ENCODE measurements at places on chromosomes 6 and 20. TPM values are rescaled to one million over a fixed set of nuclear protein-coding genes. Genes with fewer than 3 reads are reported as not detected.

GRCh38 chr6:44439270-44440045 is 52.0 kb downstream of the CDC5L start:
- no peak for DNase-seq

DNA sequence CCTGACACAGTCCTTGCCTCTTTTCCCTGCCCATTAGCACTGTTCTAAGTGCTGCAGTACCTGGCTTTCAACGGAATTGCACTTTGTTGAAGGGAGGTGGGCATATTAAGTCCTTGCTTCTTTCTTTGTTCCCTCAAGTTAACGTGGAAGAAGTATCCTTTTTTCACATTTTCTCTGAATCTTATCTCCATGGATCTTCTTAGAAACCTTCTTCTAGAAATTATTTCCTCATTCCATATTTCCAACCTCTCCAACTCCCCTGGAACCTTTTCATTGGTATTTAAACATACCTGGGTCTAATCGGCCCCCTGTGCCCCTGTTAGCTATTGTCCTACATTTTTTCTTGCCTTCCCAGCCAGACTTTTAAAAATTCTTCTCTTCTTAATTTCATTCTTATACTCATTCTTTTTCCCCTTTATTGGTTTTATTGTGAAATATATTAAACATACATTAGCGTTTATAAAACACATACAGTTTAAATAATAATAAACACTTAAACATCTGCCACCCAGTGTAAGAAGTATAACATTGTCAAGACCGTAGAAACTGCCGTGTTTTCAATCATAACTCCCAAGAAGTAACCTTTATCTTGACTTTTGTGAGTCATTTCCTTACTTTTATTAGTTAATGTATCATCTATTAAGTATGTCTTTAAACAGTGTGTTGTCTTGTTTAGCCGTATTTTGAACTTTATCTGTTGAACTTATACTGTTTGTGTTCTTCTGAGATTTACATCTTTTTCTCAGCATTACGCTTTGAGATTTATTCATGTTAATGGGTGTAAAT is 118.2 kb downstream of the CDKAL1 start:
- no peak for DNase-seq

- no peak for DNase-seq
These were observed 167.5 kb downstream of the ZFAND3 start for GRCh38 chr6:37987018-37987417.

- no peak for DNase-seq
These were observed 114.1 kb downstream of the SCAF8 start for GRCh38 chr6:154847318-154847717.

GRCh38 chr6:146578054-146578453 is 20.7 kb upstream of the ADGB start:
- no peak for DNase-seq

- DNase-seq, result peak; percentile 76
These were observed 15.9 kb upstream of the PCK1 start for GRCh38 chr20:57544838-57545564.

DNA sequence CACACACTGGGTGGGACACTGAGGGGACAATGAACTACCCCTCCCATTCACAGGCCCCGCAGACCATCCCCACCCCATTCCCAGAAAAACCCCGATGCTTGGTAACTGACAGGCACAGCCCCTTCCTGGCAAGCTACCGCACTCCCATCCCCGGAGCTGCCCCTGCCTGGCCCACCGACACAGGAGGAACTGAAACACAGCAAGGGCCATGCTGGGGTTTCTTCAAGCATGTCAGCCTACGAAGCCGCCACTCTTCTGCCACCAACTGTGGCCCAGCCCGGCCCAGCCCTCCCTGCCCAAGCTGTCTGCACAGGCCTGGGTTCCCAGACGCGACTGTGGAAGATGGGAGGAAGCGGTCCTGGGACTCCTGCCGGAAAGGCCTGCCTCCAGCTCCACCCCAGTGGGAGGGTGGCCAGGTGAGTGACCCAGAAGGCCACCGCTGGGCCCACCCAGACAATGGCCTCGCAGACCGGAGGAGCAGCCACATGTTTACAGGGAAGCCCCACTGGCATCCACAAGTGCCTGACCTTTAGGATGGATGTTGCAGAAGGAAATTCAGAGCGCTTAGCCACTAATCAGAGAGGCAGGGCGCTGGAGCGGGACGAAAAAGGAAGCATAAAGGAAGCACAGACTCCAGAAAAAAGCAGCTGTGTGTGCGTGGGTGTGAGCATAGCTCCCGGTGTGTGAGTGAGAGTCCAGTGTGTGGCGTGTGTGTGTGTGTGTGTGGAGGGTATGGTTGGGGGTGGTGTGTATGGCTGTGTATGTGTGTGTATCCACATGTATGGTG is 91.6 kb downstream of the PRND start:
- peak; percentile 50 for DNase-seq

GRCh38 chr6:158016571-158017383 is 35.1 kb downstream of the SYNJ2 start:
- DNase-seq, result no peak

DNA sequence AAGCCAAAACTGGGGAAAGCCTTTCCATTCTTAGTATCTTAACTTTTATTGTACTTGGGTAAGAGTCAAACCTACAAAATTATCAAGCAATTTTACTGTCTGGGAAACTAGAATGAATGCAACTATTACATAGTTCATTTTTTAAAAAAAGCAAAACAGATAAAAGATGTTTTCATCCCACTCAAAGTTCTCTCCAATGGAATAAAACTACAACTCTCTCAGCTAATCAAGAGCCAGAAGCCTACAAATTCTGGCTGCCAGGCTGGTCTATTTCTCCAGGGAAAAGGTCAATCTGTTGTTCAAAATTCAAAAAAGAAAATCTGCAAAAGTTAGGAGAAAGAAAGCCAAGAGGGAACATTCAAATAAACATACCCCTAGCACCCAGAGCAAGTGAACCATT is 56.2 kb downstream of the COL12A1 start:
- DNase-seq, result no peak

- no peak for DNase-seq
These were observed 4.0 kb upstream of the NNAT start for GRCh38 chr20:37516811-37517750.

DNA sequence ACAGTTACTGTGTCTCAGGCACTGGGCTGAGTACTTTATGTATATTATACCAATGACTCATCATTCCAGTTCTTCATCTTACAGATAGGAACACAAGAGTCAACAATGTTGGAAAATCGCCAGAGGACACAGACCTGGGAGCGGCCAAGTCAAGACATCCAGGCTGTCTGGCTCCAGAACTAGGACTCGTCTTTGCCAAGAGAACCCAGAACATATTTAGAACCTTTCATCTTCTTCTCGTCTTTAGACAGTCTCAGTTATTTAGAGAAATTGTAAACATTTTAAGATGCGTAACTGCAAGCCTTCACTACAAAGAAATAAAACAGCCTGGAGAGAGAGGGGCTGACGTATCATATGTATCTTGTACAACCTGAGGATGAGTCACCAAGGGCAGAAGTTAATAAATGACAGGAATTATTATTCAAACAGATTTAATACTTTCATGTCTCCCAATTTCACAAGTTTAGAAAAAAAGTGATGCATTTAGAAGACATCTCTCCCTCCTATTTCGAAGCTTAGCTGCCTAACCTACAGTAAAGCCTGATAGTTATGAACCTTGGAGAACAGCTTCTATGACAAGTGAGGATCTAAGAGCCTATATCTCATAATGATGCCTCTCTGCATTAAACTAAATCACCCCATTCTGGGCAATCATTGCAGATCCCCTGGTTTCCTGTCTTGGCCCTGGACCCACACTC is 43.4 kb downstream of the SLC22A3 start:
- DNase-seq, result no peak

DNA sequence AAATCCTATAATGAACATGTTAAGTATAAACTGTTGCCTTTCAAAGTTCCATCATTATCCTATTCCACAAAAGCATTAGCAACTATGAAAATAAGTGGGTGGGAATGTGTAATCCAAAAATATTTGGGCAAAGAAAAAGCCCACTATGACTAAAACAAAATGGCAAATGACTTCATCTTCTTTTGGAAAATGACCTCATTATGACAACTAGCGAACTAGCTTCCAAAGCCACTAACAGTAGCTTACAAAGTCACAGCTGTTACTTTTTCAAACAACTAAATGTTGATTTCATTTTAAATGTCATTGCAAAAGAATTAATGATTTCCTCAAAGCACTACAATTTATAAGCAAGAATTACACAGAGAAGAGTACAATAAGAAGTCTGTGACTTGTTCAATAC is 49.8 kb upstream of the RUNX2 start:
- DNase-seq, result no peak

GRCh38 chr20:38473367-38473795 is 738 bp downstream of the RALGAPB start:
- DNase-seq, result no peak

DNA sequence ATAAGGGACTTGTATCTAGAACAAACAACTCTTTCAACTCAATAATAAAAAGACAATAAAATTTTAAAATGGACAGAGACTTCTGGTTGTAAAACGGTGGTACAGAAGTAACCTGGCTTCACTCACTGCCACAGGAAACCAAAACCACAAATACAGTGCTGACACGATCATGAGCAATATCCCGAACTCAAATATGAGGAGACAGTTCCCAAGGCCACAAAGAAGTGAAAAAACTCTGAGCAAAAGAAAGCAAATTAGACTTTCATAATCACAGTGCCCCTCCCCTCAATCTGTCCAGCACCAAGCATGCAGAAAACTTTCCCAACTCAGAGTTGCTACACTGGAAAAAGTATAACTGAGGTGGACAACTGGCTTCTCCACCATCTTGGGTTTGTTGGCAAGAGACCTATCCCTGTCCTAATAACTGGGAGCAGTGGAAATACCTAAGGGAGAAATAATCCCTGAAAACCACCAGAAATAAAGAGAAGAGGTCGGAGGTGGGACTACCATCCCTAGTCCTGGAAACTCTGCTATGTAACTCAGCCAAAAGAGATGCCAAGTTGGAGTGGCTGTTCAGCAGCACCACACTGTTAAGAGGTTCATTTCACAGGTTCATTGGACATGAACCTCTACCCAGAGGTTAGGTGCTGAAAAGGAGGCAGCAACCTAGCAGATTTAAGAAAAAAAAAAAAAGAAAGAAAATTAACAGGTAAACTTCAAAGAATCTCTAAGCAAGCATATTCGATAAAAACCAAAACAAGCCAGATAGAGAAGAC is 55.5 kb downstream of the REV3L start:
- DNase-seq, result peak; percentile 23

- DNase-seq, result no peak
These were observed 499 bp downstream of the TTI1 start for GRCh38 chr20:38032585-38033329.

DNA sequence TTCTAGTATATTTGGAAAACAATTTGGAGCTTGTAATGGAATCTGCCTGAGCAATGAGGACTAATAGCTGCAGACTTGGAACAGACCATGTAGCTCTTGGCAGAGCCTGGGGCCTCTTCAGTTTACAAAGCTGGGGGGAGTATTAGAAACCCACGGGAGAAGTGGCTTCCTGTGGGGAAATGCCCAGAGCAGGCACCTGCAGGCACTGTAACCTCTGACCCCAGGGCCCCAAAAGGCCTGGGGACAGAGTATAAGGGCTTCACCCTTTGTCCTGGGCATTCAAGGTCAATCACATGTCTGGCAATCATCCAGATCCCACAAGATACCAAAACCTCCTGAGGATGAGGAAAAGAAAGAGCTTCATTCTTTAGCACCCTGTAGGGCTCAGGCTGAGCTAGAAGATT is 19.4 kb downstream of the PKIG start:
- DNase-seq, result peak; percentile 49

DNA sequence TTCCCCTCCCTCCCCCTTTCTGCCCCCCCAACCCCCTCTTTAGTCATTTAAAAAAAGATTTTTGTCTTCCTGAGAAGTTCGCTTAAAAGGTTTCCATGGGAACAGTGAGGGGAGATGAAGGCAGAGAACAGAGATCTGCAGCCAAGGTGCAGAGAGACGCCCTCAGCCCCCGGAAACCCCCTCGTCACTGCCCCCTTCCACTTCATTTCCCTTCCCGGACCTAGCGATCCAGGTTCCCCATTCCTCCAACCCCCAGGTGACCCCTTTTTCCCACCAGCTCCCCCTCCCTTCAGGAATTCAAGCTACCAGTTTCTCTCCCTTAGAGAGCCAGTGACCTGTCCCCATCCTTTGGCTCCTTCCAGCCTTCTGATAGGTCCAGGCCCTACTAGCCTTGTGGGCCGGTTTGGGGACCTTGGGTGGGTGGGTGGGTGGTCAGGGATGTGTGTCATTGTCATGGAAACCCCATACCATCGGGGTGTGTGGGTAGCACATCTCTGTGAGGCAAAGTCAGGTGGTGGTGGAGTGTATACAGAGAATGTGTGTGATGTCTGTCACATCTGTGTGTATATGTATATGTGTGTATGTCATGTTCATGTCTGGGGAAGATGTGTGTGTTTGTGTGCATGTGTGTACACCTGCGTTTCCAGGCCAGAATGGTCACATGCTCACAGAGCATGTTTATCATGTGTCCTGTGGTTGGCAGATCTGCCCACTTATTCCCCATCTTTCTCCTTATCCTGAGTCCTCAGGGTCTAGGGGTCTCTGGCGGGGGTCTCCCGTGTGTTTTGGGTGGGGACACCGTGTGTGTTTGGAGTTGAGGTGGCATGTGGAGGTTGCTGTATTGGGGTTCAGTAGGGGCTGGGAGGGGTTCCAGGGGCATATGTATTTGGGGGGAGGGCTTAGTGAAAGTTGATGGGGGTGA is 7.0 kb downstream of the SYNGAP1 start:
- no peak for DNase-seq

DNA sequence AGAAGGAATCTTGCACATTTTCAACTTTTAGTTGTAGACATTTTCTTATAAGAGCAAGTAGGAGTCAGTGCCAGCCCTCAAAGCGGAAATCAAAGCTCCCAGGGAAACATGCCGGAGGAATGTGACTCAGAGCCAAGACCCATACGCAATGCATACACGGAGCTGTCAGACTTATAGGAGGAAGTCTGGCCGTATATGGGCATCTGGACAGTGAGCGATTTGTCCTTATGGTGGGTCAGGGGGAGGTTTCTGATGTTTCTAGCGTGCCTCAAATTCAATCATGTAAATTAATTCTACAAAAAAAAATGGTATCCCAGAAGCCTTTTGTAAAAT is 3.6 kb upstream of the CCN2 start:
- DNase-seq, result no peak

Gene GUCA1A
- not detected for total RNA-seq

Gene NHLRC1
- total RNA-seq, result 1.8 TPM

Gene SLC26A8
- total RNA-seq, result 0.28 TPM

Gene OSBPL2
- 87.0 TPM for total RNA-seq

Gene OPRL1
- total RNA-seq, result 0.26 TPM

Gene ETV7
- 2.6 TPM for total RNA-seq

Data from mucosa of descending colon (tissue), 3 donors.